Right ventricle myocardium inferior (tissue), 1 donor: ENCODE measurements at places on chromosomes 6 and 20.

DNA sequence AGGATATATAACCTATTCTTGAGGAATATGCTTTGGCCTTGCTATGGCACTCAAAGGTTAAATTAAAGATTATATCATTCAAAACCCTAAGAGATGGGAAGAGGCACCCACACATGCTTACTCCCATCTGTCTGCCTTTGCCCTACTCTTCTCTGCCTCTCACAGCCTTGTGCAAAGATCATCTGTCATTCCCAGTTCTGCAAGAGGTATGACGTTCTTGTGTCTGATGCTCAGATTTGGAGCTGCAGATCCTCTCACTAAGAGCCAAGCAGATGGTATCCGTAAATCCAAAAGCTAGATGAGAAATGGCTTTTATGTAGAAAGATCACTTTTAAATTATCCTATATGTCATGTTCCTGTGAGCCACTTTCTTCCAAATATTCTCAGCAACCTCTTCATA, 112.0 kb downstream of the GPR63 start:
- DNase-seq, result no peak

GRCh38 chr20:60272790-60273189, 314.6 kb downstream of the CDH26 start:
- no peak for DNase-seq

DNA sequence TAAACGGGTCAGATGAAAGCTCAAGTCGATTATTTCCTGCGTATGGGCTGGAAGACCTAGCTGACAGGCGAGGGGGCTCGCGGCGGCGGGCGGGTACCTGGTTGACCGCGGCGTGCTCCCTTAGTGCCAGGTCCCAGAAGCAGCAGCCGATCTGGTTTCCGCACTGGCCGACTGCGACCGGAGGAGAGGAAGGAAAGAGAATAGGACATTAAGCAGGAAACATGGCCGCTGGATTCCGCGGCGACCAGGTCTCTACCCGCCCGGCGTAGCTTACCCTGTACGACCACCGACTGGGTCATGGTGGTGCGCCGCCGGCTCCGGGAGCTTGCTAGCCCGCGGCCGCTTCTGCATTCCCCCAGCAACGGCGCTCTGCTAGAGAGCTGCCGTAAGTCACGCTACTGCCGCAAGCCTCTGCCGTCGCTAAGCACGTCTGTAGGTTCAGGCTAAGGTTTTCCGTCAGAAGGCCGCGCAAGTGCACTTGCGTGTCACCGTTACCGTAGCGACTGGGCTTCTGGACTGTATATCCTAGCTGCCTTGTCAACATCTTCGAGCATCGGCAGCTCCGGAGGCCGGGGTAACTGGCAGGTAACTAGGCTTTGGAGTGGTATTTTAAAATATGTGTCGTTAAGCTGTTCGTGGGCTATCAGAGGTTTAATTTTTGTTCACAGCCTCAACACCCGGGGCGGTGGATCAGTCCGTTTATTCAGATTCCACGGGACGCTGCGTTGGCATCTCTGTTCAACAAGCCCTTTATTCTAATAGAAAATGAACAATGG, at the start of the genes FAM229B and TUBE1:
FAM229B (plus strand) TSS at position 456 of the 776 bp plus-strand sequence. CDS start 11,693 bp downstream, outside the sequence.
TUBE1 (minus strand) TSS at position 347 of the 776 bp plus-strand sequence; CDS start at position 299, 48 bp downstream.
- DNase-seq, result peak; percentile 95

- no peak for DNase-seq
Observed at GRCh38 chr6:26493258-26493657, 6.8 kb upstream of the BTN1A1 start.

DNA sequence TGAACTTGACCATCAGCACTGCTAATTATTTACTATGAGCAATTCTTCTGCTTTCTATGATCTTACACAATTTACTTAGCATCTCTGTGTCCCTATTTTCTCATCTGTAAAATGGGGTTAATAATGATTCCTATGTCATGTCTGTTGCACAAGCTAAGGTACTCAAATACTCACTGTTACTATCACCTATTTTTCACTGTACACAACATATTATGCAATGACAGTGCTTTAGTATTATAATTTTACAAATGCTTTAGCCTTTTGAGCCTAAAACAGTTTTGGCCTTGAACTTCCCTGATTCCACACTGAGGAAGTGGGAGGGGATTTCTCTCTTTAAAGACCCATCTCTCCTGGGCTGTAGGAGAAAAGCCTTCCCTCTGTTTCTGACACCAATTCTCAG, 36.9 kb upstream of the THEMIS start:
- no peak for DNase-seq

DNA sequence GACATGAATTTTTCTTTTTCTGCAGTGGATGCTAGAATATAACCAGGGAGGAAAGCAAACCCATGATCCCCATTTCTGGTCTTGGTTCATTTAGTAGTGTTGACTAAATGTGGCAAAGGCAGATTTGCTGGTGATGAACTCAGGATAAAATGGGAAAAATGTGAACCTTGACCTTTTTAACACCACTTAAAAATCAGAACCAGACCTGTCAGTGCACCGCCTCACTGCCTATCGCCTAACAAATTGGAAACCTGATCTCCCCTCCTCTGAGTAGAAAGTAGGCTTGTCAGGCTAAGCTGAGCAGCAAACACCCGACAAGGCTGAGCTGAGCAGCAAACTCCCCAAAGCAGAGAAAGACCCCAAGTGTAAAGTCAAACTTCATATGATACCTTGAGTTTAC, 254.8 kb downstream of the FOXC1 start:
- DNase-seq, result no peak

DNA sequence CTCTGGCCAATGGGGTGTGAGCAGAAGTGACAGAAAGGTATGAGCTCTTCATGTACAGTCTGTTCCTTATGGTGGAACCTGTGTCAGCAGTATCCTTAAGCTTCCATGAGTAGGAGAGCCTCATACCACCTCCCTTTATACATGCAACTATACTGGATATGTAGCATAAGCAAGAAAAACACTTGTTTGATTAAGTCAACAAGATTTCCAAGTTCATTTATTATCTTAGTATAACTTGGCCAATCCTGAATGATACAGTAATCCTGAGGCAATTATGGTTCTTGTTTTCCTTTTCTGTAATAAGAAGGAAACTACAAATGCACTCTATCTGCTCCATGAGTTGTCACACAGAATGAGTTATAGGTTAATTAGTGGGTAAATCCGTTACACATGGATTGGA, 409.6 kb upstream of the ID4 start:
- DNase-seq, result no peak

DNA sequence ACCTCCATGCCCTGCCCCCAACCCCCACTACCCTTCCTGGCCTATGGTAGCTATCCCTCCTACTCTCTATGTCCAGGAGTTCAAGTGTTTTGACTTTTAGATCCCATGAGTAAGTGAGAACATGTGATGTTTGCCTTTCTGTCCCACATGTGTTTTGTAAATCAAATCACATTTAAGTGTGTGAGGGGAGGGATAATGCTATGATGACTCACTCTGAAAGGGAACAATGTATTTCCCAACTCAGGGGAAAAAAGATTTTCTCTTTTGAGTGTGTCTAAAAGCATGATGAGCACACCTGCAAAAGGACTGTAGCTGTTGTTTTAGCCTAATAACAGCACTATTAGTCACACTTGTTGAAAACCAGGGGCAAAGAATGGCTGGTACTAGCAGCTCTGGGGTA, 193.7 kb downstream of the GJA10 start:
- DNase-seq, result no peak

- no peak for DNase-seq
Observed at GRCh38 chr20:19824861-19825260, 66.8 kb downstream of the RIN2 start.

DNA sequence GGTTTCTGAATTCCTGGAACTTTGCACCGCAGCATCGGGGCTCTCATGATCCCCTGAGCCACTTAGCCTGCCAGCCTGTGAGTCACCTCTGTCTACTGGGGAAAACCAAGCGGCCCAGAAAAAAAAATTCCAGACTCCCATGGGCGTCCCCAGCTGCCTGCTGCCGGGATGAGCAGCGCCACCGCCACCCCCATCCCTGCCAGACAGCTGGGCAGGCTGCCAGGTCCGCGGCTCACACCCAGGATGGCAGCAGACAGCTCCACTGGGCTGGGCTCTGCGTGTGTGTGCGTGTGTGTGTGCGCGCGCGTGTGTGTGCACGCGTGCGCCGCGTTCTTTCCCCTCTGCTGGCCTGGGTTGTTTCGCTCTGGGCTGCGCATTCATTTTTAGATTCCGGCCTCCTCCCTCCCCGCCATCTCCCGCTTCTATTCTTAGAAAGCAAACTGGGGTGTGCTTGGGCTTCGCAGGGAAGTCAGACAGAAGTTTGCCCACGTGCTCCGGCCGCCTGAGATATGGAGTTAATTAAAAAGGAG, 38.9 kb upstream of the PMEPA1 start:
- peak; percentile 86 for DNase-seq

GRCh38 chr20:17849901-17850683, 118.5 kb downstream of the SNX5 start:
- peak; percentile 87 for DNase-seq

DNA sequence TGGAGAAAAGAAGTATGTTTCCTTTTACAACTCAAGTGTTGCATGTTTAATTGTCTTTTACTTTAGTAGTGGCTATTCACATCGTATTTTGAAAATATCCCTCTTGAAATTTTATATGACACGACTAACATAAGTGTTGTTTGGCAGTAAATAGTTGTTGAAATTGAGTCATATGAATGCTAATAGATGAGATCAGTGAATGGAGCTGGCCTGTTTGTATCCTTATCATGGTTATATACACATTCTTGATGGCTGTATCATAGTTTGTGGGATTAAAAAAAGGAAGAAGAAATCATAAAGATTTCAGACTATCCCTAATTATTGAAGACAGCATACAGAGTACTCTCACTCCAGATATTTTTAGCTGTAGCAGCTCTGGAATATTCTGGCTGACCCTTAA, 8.2 kb upstream of the RAE1 start:
- DNase-seq, result no peak

- no peak for DNase-seq
Observed at GRCh38 chr6:143955971-143956370, 52.1 kb downstream of the PLAGL1 start.

GRCh38 chr6:109024784-109025183, 69.9 kb downstream of the SESN1 start:
- DNase-seq, result no peak

- no peak for DNase-seq
Observed at GRCh38 chr6:98525860-98526259, 308.5 kb upstream of the POU3F2 start.

GRCh38 chr6:7668936-7669335, 57.0 kb upstream of the BMP6 start:
- DNase-seq, result no peak

DNA sequence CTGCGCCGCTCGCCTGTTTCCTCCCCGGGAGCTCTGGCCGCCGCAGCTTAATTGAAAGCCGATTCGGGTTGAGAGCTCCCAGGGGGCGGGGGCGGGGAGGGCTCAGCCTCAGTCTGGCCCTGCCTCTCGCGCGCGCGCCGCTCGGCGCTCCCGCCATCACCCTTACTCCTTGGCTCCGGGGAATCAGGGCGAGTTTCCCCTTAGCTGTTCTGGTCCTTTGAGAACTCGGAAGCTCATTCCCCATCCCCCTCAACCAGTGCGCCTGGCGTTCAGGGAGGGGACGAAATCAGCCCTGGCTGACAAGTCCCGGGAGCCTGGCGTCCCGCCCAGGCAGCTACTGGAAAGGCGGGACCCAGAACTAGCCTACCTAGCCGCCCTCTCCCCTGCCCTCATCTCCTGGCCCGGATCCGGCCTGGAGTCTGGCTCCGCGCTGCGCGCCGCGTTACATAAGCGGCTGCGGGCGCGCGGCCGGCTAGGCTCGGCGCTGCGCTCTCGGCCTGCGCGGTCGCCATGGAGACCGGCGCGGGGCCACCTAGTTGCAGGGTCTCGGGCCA, 2.8 kb downstream of the SLC12A5 start:
- no peak for DNase-seq

DNA sequence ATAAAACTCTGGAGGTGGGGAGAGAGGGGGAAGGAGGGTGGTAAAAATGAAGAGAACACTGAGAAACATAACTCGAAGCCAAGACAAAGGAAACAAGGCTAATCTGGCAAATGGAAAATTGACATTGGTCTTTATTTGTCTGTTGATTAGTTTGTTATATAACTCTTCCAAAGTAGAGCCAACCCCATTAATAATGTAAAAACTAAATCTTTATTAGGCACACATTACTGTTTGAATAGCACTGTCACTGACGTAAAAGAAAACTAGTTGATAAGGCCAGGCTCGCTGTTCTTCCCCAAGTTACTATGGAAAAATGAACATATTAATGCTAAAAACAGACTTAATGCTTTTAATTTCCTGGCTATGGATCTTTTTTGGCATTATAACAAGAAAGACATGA, 110.0 kb downstream of the MAP3K5 start:
- DNase-seq, result no peak

DNA sequence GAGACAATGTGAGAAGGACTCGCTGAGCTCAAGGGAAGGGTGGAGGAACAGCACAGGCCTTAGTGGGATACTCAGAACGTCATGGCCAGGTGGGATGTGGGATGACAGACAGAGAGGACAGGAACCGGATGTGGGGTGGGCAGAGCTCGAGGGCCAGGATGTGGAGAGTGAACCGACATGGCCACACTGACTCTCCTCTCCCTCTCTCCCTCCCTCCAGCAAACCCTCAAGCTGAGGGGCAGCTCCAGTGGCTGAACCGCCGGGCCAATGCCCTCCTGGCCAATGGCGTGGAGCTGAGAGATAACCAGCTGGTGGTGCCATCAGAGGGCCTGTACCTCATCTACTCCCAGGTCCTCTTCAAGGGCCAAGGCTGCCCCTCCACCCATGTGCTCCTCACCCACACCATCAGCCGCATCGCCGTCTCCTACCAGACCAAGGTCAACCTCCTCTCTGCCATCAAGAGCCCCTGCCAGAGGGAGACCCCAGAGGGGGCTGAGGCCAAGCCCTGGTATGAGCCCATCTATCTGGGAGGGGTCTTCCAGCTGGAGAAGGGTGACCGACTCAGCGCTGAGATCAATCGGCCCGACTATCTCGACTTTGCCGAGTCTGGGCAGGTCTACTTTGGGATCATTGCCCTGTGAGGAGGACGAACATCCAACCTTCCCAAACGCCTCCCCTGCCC, 1.7 kb downstream of the TNF start:
- no peak for DNase-seq

GRCh38 chr6:153425536-153425935, 294.5 kb upstream of the RGS17 start:
- DNase-seq, result no peak

- DNase-seq, result peak; percentile 33
Observed at GRCh38 chr20:63697868-63698545, 1.6 kb downstream of the TNFRSF6B start.

DNA sequence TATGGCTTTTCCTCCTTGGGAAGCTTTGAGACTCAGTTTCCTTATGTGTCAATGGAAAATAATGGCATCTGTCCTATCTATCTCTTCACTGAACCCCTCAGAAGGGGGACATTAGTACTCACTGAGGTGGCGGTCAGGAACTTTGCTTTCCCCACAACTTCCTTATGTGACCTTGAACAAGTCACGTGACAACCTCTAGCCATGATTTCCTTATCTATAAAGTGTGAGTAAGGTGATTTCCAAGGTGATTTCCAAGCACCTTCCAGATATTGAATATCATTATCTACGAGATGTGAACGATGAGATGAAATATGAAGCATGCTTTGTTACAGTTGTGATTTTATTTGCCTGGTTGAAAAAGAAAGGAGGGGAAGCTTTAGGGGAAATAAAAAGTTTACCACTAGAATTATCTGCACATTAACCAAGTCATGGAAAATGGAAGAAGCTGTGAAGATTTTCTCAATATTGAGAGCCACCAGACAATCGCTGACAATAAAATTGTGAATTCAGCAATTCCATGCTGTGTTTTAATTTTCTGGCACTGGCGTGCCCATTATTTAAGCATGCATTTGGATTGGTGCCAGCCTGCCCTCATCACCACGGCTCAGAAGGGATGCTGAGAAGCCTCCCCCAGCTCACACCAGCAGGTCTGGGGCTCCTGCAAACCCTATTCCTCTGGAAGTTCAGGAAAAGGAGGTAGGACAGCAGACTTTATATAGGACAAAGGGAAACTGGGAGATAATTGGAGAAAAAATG, 255.3 kb downstream of the CD83 start:
- no peak for DNase-seq
